ENCODE measurements at places on chromosomes 2 and 18.

DNA sequence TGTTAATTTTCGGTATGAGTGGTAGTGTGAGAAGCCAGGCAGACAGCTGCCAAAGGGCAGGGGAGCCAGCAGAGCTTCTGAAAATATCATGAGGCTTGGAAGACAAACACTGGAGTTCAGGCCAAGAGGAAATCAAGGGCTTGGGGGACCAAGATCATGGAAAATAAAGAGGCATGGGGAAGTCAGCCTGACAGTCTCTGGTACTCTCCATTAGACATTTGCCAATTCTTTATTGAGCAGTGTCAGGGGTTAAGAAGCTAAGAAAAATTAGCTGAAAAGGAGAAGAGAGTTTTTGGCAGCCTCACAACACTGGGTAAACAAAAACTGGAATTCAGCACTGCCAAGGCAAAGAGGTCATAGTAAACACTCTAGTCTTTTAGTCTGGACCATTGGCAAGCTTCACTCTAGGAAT, 612.7 kb downstream of the EPHA4 start:
- H3K36me3 ChIP-seq, result no peaks in the 10 kb centered on the region
- DNase-seq, result no peak
- H3K27me3 ChIP-seq, result no peaks in the 10 kb centered on the region
- H3K4me1 ChIP-seq, result no peaks in the 10 kb centered on the region

- H3K27me3 ChIP-seq, result no peaks in the 10 kb centered on the region
- H3K27ac ChIP-seq, result no peak overlapping the region
- DNase-seq, result no peak
- H3K4me3 ChIP-seq, result no peak overlapping the region
- peaks cover 7% of the 10 kb centered on the region for H3K4me1 ChIP-seq
Measured at GRCh38 chr2:20600756-20601325, 50.1 kb downstream of the HS1BP3 start.

DNA sequence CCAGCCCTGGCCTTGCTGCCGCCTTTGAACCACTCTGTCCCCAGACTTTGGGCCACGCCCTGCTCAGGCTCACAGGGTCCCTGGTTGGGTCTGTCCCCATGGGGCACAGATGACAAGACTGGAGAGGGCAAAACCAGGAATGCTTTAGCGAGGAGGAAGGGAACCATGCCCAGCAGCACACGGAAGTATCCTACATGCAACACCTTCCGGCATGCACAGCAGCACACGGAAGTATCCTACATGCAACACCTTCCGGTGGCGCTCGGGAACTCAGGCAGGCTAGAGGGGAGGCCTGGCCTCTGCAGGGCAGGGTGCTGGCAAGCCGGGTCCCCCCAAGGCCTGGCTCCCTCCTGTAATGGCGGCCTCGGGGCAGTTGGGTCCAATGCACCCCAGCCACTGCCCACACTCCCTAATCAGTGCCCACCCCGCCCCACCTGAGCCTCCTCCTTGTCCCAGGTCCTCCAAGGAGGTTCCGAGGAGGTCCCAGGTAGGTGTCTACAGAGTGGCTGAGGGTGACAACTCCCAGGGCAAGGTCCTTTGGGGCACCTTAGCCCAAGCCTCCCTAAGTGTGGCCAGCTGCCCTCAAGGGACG, 33.6 kb upstream of the SNED1 start:
- no peak overlapping the region for H3K27ac ChIP-seq
- no peaks in the 10 kb centered on the region for H3K4me1 ChIP-seq
- H3K27me3 ChIP-seq, result no peaks in the 10 kb centered on the region
- H3K4me3 ChIP-seq, result no peak overlapping the region

DNA sequence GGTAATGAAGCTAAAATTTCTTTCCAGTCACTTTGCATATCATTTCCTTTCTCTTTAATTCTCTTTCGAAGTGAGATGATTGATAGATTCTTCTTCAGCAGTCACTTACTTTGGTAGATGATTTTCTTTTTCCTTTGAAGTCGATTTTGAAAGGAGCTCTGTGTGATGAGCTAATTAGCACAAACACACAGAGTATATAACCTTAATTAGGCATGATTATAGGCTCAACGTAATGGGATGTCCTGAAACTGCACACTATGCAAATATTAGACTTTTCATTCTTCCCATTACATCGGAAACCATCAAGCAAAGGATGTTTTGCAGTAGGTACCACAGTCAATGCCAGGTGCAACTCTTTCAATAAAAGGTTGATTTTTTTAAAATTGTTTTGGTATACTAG, 6.4 kb upstream of the CTLA4 start:
- H3K36me3 ChIP-seq, result no peaks in the 10 kb centered on the region
- peaks cover 18% of the 10 kb centered on the region for H3K27me3 ChIP-seq
- DNase-seq, result no peak

GRCh38 chr2:83186105-83186760, 1272.8 kb downstream of the SUCLG1 start:
- H3K27me3 ChIP-seq, result no peaks in the 10 kb centered on the region
- no peak overlapping the region for H3K4me3 ChIP-seq
- no peak for DNase-seq
- no peak overlapping the region for H3K27ac ChIP-seq

DNA sequence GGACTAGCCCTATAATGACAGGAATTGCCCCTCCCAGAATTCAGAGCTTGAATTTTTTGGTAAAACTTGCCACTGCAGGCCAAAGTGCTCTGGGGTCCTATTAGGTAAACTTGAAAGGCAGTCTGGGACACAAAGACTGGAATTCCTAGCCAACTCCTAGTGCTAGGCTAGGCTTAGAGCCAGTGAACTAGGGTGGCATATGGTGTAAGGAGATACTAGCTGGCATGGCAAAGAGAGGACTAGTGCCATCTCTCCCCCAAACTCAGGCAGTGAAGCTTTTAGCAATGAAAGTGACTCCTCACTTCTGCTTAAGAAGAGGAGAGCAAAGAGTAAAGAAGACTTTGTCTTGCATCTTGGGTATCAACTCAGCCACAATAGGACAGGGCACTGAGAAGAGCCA, 410.5 kb upstream of the CNTNAP5 start:
- H3K4me3 ChIP-seq, result no peak overlapping the region
- H3K36me3 ChIP-seq, result no peaks in the 10 kb centered on the region
- no peak overlapping the region for H3K27ac ChIP-seq
- DNase-seq, result no peak
- no peaks in the 10 kb centered on the region for H3K4me1 ChIP-seq

- no peak for DNase-seq
- peaks cover 29% of the 10 kb centered on the region for H3K27me3 ChIP-seq
- no peak within 1 kb of the TSS for H3K27ac ChIP-seq
- no peaks in the 10 kb centered on the region for H3K4me1 ChIP-seq
- H3K4me3 ChIP-seq, result no peak within 1 kb of the TSS
Measured at GRCh38 chr2:98346311-98347236, at the start of gene CNGA3. Gene CNGA3, plus strand, starts transcription at chr2:98346456. Its CDS starts 23,520 bp downstream, at chr2:98369976.

GRCh38 chr2:193894081-193894480, 1699.3 kb upstream of the TMEFF2 start:
- no peaks in the 10 kb centered on the region for H3K27me3 ChIP-seq
- H3K36me3 ChIP-seq, result no peaks in the 10 kb centered on the region
- H3K4me3 ChIP-seq, result no peak overlapping the region
- no peak overlapping the region for H3K27ac ChIP-seq
- H3K4me1 ChIP-seq, result no peaks in the 10 kb centered on the region
- DNase-seq, result no peak

DNA sequence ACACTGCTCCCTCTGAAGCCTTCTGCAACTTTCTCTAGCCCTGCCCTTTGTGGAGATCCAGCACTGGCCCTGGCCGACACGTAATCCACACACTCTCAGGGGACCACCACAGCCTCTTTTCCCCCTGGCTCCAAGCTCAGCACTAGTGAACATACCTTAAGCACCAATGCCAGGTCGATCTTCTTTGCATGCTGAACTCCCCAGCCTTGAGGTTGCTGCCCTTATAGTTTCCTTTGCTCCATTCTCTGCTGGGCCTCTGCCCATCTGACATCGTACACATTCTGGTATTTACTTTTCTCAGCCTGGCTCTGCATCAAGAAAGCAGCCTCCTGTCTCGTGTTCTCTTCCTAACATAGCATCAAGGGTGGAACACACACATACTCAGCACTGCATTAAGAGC, 361.5 kb downstream of the LPIN1 start:
- no peaks in the 10 kb centered on the region for H3K27me3 ChIP-seq
- H3K36me3 ChIP-seq, result no peaks in the 10 kb centered on the region
- DNase-seq, result no peak
- H3K4me1 ChIP-seq, result peaks cover 16% of the 10 kb centered on the region

- peak overlapping the region; percentile 62 for H3K27ac ChIP-seq
- H3K36me3 ChIP-seq, result no peaks in the 10 kb centered on the region
Measured at GRCh38 chr2:187593697-187594096, 39.5 kb upstream of the TFPI start.

GRCh38 chr18:58307441-58307840, 263.4 kb downstream of the NEDD4L start:
- no peaks in the 10 kb centered on the region for H3K4me1 ChIP-seq
- no peak overlapping the region for H3K27ac ChIP-seq
- H3K27me3 ChIP-seq, result no peaks in the 10 kb centered on the region
- no peaks in the 10 kb centered on the region for H3K36me3 ChIP-seq
- DNase-seq, result no peak

DNA sequence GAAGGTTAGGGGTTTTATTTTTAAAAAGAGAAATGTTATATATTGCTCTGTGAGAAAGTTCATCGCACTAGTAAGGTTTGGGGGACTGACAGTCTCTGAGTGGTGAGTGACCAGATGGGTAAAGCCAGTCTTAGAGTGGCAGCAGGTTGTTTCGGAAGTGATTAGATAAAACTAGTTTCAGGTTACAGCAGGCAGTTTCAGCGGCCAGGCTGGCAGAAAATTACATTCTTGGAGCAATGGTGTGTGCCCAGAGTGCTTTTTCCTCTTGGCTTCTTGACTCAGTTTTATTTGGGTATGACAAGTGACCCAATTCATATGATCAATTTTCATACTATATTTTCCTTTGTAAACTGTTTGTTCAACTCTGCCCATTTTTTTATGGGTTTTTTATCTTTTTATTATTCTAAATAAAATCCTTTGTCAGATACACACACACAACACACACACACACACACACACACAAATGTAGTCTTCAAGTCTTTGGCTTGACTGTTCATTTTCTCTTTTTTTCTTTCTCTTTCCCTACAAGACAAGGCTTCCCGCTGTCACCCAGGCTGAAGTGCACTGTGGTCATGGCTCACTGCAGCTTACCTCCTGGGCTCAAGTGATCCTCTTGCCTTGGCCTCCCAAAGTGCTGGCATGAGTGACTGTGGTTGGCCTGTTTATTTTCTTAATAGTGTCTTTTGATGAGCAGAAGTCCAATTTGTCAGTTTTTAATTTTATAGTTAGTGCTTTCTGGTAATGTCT, 30.9 kb downstream of the RALBP1 start:
- no peak overlapping the region for H3K27ac ChIP-seq
- H3K4me3 ChIP-seq, result no peak overlapping the region
- no peaks in the 10 kb centered on the region for H3K4me1 ChIP-seq

Measured in Panc1 (cell line).